ENCODE measurements at places on chromosomes 7 and 10.
A peak's percentile ranks its signal among the peaks of the same experiment; 100 is the strongest.

GRCh38 chr10:82924711-82925110 lies 1049.7 kb downstream of the NRG3 start:
- no peak for DNase-seq

- DNase-seq, result no peak
These were observed 930 bp upstream of the HOXA10 start for GRCh38 chr7:27174874-27175625.

DNA sequence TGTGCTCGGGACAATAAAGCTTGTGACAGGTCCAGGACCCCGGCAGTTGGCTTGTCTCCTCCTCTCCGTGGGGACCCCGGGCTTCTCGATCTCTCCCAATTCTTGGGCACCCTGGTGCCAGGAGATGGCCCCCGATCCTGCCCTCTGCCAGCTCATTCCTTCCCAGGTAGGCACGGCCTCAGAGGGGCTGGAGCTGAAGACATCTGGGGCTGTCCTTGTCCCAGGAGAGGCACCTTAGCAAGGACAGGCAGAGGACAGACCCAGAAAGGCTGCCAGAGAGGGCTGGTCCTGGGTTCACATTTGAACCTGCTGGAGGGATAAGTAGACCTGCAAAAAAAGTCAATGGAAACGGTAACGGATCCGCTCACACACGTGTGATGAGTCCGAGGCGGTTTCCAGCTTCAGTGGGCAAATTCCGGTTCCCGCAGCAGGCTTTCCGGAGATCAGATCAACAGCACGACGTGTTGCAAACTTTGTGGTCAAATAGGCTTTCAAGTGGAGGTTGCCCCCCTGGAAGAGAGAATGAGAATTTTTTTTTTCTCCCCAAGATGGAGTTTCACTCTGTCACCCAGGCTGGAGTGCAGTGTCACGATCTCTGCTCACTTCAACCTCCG lies 47.7 kb upstream of the GTF2IRD1 start:
- no peak for DNase-seq

- DNase-seq, result no peak
These were observed 338.2 kb downstream of the TCERG1L start for GRCh38 chr10:130973127-130973839.

GRCh38 chr10:48809261-48809660 lies 124.6 kb downstream of the WDFY4 start:
- no peak for DNase-seq

- no peak for DNase-seq
These were observed 100.8 kb downstream of the CTTNBP2 start for GRCh38 chr7:117772421-117772820.

- DNase-seq, result no peak
These were observed 125.2 kb downstream of the UBE2H start for GRCh38 chr7:129827467-129827990.

- DNase-seq, result no peak
These were observed 41.4 kb downstream of the COL1A2 start for GRCh38 chr7:94436018-94436604.

DNA sequence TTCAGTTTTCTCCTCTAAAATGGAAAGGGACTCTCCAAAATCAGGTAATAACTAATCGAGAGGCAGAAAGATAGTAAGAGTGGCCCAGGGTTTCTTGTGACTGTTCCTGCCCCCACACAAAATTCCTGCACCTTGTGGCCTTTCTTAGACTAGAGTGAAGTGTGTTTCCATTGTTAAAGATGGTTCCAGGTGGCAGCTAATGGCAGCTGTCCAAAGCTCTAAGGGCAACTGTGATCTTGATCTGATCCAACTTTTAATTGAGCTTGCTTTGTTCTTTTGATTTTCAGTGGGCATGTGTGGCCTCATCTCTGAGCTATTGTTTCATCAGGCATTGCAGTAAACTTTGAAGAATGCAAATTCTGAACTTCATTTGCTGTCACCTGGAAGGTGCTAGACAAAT lies 19.4 kb downstream of the ACSL5 start:
- DNase-seq, result no peak

DNA sequence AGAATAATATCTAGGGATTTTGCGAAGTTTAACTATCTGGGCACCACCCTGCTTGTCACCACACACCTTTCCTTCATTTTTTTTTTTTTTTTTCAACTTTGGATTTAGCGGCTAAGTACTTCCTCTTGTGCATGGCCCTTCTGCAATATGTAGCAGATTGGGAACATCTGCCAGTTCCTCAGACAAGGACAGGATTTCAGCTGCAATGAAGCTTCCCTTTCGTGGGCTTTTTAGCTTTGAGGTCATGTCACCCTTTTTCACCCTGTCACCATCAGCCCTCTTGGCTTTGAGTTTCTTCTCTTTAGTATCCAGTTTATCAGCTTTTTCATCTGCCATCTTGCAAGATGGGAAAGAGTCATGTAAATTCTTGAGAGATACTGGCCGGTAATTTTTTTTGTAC lies 81.6 kb upstream of the ETV1 start:
- DNase-seq, result no peak

DNA sequence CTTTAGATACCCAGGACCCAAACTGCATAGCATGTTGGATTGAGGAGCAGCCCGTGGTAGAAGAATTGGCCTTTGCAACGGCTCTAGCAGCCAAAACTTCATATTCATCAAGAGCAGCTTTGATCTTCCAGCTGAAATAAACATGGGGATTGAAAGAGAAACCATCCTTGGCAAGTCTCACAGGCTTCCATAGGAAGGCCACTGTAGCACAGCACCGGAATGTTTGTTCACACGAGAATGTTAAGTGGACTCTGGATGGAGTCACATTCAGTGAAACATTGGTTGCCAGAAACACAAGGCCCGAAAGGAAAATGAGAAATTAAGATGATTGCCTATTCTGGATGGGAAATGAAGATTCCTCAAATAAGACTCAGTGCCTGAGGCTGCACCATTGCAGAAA lies 97.4 kb downstream of the RAB18 start:
- no peak for DNase-seq

DNA sequence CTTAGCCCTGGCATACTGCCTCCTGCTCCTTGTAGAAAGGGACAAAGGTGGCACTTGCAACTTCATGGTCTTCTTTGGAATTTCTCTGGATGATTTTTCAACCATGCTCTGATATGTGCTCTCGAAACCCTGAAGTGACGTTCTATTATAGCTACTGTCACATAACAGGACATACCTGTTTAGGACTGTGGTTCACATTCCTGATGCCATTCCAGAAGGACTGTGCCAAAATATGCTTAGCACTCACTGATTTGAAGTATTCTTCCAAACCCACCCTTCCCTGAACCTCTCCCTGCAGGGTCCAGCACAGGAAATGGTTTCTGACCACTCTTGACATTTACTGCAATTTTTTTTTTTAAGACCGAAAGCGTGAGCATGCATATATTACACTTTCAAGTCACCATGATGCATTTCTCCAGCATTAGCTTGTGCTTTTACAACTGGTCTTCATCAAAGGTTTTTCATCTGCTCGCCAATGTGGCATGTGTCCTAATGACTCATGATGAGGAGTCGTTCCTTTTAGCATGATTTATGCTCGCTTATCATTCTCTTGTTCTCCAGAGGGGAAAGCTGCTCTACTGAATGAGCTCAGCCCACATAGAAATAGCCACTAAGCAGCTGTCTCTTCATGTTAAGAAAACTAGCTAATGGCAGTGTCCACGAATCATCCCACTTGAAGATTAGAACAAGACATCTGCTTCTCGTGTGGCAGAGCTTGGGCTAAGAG lies 135.2 kb downstream of the ADAM12 start:
- no peak for DNase-seq

DNA sequence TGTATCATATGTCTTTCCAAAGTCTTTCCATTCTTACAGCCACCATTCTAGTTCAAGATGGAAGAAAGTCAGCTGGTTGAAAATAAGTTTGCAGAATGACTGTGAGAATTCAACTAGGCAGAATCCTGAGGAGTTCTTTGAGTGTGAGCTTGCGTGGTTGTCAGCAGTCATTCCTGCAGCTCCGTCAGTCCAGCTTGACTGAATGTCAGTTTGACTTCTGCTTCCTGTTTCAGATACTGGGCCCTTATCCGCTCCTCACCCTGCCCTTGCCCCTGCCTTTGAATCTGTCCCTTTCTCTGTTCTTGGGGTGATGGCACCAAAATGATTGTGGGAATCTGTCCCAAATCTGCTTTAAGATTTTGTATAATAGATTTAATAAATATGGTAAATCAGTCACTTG lies 27.8 kb downstream of the SLC26A5 start:
- no peak for DNase-seq

- no peak for DNase-seq
These were observed 233.5 kb upstream of the HDAC9 start for GRCh38 chr7:18262058-18262457.

GRCh38 chr10:60652628-60653027 lies 125.7 kb upstream of the CDK1 start:
- no peak for DNase-seq

- no peak for DNase-seq
These were observed 48.2 kb downstream of the ST8SIA6 start for GRCh38 chr10:17406036-17406834.

DNA sequence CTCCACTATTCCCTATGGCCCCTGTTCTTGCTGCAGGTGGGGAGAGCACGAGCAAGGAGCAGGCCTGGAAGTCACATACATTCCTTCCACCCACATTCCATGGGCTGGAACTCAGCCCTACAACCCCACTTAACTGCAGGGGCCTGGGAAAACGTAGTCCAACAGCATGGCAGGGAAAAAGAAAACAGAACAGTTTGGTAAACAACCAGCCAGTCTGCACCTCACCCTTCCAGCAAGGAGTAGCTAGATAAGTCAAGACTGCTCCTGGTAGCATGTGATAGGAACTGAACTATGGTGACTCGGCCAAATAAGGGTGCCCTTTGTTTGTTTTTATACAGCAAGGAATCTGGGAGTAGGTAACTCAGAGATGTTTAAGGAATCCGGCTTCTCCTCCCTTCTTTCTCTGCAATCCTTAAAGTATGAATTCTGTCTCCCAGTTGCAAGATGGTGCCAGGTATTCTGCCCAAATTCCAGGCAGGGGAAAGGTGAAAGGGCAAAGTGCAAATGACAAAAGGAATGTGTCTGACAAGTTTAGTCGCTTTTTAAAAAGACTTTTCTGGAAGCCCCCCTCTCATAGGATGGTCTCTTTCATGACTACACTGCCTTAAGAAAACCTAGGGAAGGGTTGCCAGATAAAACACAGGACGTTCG lies 311.7 kb upstream of the NEBL start:
- DNase-seq, result no peak

DNA sequence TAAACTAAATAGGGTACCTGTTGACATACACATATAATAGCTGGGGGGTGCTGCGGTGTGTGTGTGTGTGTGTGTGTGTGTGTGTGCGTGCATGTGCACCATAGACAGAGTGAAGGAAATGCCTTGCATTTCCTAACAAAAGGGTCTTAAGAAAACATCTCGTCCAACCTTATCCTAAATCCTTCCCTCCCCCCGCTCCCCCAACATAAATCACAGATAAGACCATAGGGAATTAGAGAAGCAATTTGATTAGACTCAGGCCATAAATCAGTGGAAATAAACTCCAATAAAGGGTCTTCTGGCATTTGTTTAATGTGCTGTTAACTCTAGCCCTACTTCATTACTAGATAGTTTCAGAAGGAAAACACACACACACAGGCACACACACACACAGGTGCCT lies 148.5 kb downstream of the PPP1R17 start:
- no peak for DNase-seq

DNA sequence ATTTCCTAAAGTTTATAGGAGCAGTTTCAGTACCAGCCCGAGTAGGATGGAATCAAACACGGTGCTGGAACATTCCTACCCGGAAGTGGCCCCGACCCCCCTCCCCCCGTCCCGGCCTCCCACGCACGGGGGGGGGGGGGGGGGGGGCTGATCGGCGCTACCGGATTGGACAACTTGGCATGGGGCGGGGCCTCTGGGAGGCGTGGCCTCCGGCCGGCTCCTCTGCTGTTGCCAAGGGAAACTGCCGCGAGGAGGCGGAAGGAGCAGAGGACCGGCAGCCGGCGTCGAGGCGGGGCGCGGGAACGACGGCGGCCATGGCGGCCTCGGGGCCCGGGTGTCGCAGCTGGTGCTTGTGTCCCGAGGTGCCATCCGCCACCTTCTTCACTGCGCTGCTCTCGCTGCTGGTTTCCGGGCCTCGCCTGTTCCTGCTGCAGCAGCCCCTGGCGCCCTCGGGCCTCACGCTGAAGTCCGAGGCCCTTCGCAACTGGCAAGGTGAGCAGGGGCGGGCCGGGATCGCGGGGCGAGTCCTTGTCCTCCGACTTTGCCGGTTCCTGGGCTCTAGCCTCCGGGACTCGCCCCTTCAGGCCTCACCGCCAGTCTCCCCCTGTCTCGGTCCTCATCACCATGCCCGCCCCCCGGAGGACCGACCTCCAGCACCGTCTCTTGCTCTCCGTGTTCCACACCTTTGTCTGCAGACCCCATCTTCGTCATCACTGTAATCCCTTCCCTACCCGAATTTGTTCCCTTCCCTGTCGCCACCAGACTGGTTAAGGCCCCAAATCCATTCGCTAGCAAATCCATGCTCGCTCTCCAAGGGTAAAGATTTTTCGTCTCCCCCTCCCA lies at the start of gene RHBDD2:
Gene RHBDD2 (plus strand): TSS at position 266 of the 843 bp plus-strand sequence. CDS start 49 bp downstream, at position 315.
- peak; percentile 46 for DNase-seq

- no peak for DNase-seq
These were observed 14.3 kb downstream of the ADCY1 start for GRCh38 chr7:45588466-45588865.

- DNase-seq, result no peak
These were observed 4.5 kb upstream of the IQUB start for GRCh38 chr7:123538897-123539296.

DNA sequence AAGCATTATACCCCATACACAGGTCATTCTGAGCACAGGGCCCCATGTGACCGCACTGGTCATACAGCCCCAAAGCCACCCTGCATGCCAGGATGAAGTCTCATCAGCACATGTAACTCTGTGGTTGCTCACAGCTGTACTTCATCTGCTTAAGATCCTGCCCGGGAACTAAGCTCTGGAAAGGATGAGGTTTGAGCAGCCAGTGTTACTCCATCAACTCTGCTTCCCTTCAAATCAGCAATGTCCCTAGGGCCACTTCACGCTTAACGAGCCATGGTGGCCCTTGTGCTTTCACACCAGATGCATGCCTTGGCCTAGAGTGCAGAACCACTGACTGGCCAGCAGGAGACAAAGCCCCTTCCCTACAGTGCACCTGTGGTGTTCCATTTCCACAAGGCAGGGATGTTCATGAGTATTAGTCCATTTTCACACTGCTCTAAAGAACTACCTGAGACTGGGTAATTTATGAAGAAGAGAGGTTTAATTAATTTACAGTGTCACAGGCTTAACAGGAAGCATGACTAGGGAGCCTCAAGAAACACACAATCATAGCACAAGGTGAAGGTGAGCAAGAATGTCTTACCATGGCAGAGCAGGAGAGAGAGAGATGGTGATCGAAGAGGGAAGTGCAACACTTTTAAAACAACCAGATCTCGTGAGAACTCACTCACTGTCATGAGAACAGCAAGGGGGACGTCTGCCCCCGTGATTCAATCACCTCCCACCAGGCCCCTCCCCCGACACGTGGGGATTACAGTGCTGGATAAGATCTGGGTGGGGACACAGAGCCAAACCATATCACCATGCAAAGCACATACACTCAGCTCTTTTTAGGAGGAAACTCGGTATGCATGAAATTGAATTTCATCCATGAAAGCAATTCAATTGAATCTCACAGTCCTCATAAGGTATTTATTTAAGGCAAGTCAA lies 149.0 kb upstream of the CDCA7L start:
- DNase-seq, result no peak

- no peak for DNase-seq
These were observed 89.6 kb upstream of the ITGB1 start for GRCh38 chr10:33047655-33048054.
